T-cell (primary cell): ENCODE measurements at places on chromosomes 3 and 15. TPM values are rescaled to one million over a fixed set of nuclear protein-coding genes. Genes with fewer than 3 reads are reported as not detected.

DNA sequence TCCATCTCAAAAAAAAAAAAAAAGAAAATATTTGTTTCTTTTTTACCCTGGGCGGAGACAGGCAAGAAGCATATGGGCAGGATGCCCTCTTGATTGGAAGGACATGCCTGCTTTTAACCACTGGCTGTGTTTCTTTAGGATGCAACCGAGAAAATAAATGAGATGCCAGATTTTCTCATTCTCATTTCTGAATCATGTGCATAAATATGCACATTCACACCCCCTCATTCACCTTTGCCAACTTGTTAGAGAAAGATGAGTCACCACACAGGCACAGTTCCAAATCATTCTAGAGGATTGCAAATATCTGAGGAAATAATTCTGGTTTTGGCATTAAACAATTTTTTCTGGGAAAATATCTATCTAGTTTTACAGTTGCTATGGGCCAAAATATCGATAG lies 3.3 kb downstream of the LIPH start:
- no peaks in the 10 kb centered on the region for H3K4me1 ChIP-seq
- no peaks in the 10 kb centered on the region for H3K27me3 ChIP-seq
- no peak overlapping the region for H3K27ac ChIP-seq
- no peak overlapping the region for H3K4me3 ChIP-seq
- DNase-seq: no peak

- no peak for DNase-seq
- no peak overlapping the region for H3K4me3 ChIP-seq
- no peak overlapping the region for H3K27ac ChIP-seq
- H3K4me1 ChIP-seq: no peaks in the 10 kb centered on the region
- no peaks in the 10 kb centered on the region for H3K27me3 ChIP-seq
These were observed 139.4 kb downstream of the OPA1 start for GRCh38 chr3:193732391-193732790.

- no peak overlapping the region for H3K4me3 ChIP-seq
- H3K27me3 ChIP-seq: peaks cover 3% of the 10 kb centered on the region
- DNase-seq: no peak
- no peaks in the 10 kb centered on the region for H3K36me3 ChIP-seq
- no peaks in the 10 kb centered on the region for H3K4me1 ChIP-seq
- H3K27ac ChIP-seq: no peak overlapping the region
These were observed 13.3 kb upstream of the MYZAP start for GRCh38 chr15:57578288-57578900.

- H3K27me3 ChIP-seq: no peaks in the 10 kb centered on the region
- H3K27ac ChIP-seq: no peak overlapping the region
- no peak overlapping the region for H3K4me3 ChIP-seq
- DNase-seq: no peak
- H3K4me1 ChIP-seq: no peaks in the 10 kb centered on the region
These were observed 612.7 kb downstream of the TBL1XR1 start for GRCh38 chr3:176584413-176585176.

DNA sequence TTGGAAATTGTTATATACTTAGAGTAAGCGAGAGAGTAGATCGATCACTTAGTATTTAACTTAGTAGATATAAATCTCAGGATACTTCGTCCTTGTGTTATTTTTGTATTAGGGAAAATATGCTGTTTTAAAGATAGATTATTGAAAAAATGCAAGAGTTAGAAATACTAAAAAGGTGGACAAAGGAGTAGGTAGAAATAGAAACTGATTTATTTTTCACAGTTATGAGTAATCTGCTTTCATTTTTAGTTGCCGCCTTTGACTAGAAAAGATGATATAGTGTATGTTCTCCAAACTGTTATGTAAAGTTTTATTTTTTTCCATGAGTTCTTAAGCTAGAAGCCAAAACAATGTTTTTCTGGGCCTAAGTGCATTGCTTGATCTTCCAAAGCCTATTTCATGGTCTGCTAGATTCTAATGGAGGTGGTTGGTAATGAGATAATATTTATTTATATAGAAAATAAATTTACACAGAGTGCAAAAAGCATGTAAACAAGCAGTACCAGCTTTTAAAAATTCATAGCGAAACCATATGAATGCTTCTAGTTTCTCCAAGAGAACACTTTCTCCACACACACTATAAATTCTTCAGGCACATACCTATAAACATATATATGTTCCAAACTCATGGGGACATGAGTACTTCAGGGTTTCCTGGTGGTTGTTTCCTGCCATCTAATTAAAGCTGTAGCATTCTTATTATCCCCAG lies 61.1 kb downstream of the DIPK2A start:
- DNase-seq: no peak
- H3K27ac ChIP-seq: no peak overlapping the region
- H3K4me1 ChIP-seq: no peaks in the 10 kb centered on the region
- H3K27me3 ChIP-seq: no peaks in the 10 kb centered on the region

Gene DAZL
- total RNA-seq: not detected

DNA sequence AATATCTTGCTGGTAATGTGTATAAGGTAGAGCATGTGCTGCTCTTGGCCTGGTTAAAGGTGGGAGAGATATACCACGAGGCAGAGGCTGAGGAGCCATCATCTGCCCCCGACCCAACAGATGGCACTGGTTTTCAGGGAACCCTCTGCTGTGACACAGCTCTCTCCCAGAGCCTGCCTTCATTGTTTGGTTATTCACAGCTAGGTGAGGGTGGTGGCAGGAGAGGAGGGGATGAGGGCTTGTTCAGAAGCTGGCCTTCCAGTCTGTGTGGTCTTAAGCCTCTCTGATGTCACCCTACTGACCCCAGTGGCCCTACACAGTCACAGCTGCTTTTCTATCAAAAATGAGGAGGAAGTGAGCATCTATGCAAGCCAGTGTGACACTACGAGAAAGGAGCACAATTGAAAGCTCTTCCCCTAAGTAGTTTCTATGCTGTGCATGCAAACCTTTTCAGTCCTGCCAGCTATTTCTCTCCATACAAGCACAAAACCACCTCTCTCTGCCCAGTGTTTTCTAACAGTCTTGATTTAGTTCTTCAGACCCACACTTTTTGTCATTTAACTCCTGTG lies 258.4 kb upstream of the AGTR1 start:
- no peaks in the 10 kb centered on the region for H3K27me3 ChIP-seq
- no peak overlapping the region for H3K27ac ChIP-seq
- DNase-seq: no peak
- no peak overlapping the region for H3K4me3 ChIP-seq

- H3K4me1 ChIP-seq: no peaks in the 10 kb centered on the region
- no peaks in the 10 kb centered on the region for H3K36me3 ChIP-seq
- DNase-seq: no peak
- H3K4me3 ChIP-seq: no peak overlapping the region
These were observed 13.8 kb downstream of the THBS1 start for GRCh38 chr15:39594446-39595337.

Gene SERINC4
- total RNA-seq: not detected

- H3K4me1 ChIP-seq: no peaks in the 10 kb centered on the region
- no peaks in the 10 kb centered on the region for H3K27me3 ChIP-seq
- no peak for DNase-seq
- H3K4me3 ChIP-seq: no peak overlapping the region
These were observed 101.1 kb downstream of the TOP2B start for GRCh38 chr3:25563601-25564000.

Gene RLBP1
- not detected for total RNA-seq
